ENCODE measurements at places on chromosomes 7 and 10.

DNA sequence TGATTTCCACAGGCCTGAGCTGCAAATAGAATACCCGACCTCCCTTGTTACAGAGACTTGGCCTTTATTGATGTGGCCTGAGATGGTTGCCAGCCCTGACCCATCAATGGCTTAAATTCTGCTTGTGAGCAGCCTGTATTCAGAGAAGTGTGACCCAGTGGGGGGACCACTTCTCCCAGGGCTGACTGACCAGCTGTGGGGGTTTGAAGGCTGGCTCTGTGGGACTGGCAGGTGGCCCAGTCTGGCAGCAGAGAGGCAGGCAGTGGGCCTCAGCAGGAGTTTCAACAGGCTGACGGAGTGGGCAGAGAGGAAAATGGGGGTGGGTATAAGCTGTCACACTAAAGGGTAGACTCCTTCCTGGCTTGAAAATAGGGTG lies 12.2 kb upstream of the PPIF start:
- DNase-seq = no peak

DNA sequence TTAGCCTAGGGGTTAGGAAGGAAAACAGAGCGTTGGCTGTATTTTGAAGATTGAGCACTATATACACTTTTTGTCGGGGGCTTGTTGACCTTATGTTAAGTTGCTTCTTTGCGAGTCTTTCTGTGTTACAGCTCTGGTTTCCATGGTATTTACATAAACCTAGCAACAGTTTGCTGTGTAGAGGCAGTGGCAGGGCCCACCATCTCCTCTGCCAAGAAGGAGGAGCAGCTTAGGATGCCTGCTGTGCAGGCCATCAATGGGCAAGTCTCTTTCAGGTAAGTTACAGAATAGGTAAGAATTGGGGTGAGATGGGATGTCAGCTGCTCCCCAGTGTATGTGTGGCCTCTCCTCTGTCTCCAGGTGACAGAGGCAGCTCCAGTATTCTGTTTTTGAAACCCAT lies 485.5 kb downstream of the LRMDA start:
- DNase-seq = no peak

GRCh38 chr7:156932006-156932405 lies 17.5 kb upstream of the NOM1 start:
- DNase-seq = no peak

DNA sequence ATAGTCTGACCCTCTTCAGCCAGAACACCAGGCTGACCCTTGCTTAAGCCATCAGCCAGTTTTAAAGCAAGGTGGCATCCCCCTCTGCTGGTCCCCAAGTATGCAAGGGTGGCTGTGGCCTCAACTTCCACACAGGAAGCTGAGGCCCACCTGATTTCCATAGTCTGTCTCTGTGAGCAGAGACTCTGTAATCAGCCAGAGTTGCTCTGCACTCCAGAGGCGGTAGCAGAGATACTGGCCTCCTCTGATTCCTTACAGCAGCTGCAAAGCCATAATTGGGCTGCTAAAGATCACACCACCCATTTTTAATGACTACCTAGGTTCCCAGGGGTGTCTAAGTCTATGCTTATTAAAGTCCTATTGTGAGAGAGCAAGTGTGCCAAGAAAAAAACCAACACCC lies 1.8 kb downstream of the PDAP1 start:
- no peak for DNase-seq

- no peak for DNase-seq
Observed at GRCh38 chr10:130854151-130854550, 457.4 kb downstream of the TCERG1L start.

GRCh38 chr7:151937286-151937685 lies 19.0 kb upstream of the GALNTL5 start:
- no peak for DNase-seq

DNA sequence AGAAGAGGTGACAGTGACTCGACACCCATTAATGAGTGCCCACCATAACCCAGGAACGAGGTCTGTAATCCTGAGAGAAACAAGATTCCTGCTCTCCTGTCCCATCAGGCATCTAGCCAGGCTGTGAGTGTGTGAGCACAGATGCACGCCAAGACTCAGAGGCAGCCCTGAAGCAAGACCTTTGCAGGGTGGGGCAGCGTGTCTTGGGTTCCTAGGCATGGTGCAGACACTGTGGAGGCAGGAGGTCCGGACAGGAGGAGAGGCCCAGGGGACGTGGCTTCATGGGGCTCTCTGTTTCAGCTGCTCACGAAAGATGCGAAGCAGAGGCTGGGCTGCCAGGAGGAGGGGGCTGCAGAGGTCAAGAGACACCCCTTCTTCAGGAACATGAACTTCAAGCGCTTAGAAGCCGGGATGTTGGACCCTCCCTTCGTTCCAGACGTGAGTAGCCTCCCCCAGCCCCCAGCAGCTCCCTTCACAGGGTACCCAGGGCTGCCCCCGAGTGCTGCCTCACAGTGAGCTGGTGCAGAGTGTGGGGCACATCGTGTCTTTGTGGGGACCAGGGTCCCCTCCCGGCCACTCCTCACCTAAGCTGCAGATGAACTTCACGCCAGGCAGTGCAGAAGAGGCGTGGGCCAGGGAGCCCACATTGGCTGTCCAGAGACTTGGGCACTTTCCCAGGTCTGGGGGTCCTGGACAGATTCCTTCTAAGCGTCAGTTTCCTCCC lies 94.5 kb downstream of the RGS10 start:
- DNase-seq = no peak

- DNase-seq = no peak
Observed at GRCh38 chr7:66348959-66349358, 143.8 kb downstream of the TPST1 start.

- DNase-seq = no peak
Observed at GRCh38 chr7:70208236-70209063, 610.2 kb downstream of the AUTS2 start.

GRCh38 chr10:32054094-32054493 lies 2.1 kb downstream of the KIF5B start:
- no peak for DNase-seq

- no peak for DNase-seq
Observed at GRCh38 chr7:12110425-12110824, 100.7 kb upstream of the TMEM106B start.

DNA sequence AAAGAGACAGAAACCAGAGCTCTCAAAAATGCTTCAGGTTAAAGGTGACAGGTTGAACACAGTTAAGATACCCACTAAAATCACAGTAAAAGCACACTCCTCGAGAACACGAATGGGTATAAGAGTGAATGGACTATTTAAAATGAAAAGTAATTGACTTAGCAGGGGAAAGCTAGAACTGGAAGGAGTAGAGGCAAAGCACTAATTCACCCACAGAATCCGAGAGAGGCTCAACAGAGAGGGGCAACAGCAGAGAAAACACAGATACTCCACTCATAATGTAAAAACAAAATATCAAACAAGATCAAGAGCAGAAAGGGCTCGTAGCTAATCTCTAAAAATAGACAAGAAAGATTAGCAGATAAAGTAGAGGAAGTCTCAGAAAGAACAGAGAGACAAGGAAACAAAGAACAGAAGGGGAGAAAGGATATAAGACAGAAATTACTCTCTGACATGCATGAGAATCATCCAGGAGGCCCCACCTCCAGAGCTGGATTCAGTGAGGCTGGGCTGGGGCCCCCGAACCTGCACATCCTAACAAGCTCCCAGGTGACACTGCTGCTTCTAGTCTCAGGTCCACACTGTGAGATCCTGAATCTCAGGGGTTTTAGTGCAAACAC lies 117.6 kb downstream of the GALNT11 start:
- DNase-seq = no peak

GRCh38 chr7:28423918-28424514 lies 11.7 kb downstream of the CREB5 start:
- DNase-seq = no peak

GRCh38 chr10:10270126-10271050 lies 747.3 kb upstream of the CELF2 start:
- no peak for DNase-seq

DNA sequence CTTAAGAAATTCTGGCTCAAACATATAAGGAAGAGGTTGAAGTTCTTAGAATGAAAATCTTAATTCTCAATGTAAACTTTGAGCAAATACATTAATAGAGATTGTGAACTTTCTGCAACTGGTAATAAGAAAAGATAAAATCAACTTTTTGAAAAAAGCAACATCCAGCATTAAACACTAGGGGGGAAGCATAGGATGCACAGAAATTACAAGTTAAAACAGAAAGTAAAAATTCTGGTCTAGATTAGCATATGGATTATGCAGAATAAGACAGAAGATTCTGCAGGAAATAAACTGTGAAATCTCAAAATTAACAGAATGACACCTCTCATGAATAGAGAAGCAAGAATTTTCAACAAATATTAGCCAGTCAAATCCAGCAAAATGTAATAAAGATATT lies 38.0 kb upstream of the CAV2 start:
- DNase-seq = no peak

DNA sequence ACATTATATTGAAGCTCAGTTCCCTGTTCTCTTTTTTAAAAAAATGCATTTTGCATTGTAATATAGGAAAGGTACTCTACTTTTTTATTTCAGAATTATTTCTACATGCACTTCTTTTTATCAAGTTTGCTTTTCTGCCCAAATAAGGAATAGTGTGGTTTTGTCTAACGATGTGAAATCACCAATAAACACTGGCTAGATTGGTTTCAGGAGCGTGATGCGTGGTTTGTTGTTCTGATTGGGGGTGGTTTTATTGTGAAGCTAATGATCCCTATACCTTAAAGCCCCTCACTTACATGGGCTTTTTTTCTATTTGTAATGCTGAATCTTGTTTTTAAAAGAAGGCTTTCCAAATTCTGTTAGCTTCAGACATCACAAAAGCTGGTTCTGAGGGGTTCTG lies 17.6 kb downstream of the ENTPD7 start:
- no peak for DNase-seq

DNA sequence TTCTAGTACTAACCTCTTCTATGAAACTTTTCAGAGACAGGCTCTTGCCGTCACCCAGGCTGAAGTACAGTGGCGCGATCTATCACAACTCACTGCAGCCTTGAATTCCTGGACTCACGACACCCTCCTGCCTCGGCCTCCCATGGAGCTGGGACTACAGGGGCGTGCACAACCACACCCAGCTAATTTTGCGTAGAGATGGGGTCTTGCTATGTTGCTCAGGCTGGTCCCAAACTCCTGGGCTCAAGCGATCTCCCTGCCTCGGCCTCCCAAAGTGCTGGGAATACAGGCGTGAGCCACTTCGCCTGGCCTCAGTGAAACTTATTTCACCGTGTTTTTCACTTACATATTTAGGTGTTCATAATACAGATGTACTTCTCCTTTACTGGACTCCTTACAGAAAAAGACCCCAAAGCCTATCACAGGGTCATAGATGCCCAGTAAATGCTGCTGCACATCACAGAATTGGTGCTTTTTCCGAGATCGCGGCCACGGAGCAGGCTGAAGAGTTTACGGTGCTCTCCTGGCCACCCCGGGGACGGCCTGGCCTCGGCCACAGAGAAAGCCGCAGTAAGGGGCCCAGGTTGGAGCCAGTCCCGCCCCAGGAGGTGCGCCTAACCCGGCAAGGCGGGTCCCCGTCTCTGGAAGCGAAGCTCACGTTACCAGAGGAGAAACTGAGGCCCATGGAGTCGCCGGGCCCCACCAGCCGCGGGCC lies 595 bp downstream of the TBL2 start:
- DNase-seq = no peak

DNA sequence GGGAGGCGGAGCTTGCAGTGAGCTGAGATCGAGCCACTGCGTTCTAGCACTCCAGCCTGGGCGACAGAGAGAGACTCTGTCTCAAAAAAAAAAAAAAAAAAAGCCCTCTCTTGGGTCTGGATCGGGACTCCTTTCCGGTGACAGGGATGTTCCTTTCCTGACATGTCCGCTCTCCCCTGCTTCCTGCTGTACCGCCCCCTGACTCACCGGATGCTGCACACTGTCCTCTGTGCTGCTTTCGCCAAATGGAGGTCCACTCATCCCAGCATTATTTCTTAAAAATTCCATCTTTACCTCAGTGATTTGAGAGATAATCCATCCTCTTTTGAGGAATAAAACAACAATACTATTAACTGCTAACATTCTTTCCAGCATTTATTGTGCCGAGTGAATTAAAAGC lies 113.8 kb upstream of the EEPD1 start:
- no peak for DNase-seq

GRCh38 chr7:117731455-117731854 lies 141.8 kb downstream of the CTTNBP2 start:
- DNase-seq = no peak

DNA sequence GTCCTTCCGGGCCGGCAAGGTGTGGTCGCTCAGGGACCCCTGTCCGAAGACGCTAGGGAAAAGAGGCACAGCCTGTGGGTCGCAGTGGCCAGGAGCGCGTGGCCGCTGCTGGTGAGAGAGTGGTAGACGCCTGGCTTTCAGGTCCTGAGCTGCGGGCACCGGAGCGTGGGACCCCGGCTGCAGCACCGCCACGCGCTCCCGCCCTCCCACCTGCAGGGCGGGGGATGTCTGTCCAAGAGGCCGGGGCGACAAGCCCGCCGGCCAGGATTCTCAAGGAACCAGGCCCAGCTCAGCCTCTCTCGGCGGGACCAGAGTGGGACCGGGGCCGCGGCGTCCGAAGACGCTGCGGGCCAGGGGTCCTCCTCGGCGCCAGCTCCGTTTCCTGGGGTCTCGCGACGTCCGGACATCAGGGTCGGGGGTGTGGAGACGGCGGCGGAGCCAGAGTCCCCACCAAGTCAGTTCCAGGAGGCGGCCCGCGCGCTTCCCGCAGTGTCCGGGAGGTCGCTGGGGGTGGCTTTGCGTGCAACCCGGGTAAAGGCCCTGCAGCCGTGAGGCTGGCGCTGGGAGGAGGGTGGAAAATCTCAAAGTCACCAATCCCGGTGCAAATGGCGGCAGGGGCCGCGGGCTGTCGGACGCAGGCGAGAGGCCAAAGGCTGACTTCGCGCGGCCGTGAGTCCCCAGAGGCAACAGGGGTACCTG lies 5.5 kb downstream of the ZNF503 start:
- DNase-seq = no peak

DNA sequence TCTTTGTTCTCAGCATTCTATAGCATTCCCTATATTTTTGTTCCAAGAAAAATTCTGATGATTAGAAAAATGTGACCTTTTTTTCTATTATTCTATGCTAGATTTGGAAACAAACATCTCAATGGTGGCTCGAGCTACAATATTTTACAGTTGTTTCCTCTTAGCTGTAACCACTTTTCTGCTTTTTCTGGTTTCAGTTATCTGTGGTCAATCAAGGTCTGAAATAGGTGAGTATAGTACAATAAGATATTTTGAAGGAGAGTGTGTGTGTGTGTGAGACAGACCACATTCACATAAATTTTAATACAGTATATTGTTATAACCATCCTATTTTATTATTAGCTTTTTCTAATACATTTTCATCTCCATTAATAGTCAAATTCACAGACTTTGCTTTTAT lies 564.5 kb upstream of the GHITM start:
- no peak for DNase-seq

- DNase-seq = no peak
Observed at GRCh38 chr7:36084485-36085091, 68.5 kb upstream of the EEPD1 start.

All from NCI-H1105 treated with DMSO at 0.1 percent for 48 hours (cell line).